ENCODE measurements at places on chromosomes 1 and 21.

GRCh38 chr1:30760596-30761324, 3.2 kb upstream of the LAPTM5 start:
- no peak for DNase-seq

DNA sequence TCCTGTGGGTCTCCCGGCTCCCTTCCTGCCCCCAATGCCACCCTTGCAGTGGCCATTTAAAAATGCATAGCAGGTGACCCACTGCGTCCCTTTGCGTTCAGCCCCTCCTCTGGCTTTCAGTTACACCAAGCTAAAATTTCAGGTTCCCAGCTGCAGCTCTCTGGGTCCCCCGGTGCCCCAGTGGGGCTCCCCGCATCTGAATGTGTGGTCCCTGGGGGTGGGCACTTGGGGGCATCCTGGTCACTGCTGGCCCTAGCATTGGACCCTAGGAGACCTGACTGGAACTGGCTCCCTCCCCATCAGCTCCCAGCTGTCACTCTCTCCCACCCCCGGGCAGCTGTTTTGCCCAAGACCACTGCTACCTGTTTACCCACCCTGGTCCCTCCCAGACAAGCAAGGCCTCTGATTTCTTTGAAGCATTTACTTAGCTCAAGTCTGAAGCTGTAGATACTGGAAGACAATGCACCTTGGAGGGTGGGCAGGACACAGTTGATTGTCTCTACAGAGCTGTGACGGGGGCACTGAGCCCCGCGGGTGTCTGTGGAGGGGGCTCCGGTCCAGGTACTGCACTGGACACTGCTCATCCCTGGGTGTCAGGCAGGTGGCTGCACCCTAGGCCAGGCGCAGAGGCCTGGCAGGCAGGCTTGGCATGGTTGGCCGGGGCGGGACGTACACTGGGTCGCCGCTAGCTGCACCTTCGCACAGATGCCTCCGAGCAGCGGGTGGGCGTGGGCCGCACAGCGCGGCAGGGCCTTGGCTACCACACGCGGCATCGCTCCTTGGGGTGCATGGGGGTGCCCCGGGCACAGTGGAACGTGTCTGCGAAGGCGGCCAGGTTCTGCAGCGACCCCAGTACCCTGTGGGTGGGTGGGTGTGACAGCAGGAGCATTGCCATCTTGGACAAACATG, 3.9 kb downstream of the PRXL2B start:
- no peak for DNase-seq

DNA sequence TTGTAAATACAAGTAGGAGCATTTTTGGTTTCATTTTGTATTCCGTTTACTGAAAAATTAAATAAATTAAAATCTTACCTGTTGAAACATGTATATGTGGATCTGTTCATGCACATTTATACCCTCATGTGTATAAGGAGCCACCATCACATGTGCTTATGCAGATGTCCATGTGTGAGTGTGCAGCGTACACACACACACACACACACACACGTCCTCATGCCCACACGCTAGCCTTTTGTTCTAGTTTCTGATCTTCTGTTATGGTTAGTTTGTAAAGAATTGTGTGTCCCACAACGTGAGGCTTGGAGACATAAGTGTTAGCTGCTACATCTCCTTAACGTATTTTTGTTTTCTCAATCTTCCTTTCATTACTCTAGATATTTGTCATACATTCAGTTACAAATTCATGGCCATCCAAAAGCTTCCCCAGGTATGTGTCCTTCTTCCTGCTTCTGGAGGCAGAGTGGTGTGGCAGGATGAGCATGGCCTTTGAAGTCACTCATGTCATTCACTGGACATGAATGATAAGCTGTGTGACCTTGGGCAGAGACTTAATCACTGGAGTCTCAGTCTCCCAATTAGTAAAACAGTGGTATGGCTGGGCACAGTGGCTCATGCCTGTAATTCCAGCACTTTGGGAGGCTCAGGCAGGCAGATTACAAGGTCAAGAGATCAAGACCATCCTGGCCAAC, 54.6 kb downstream of the TENT5C start:
- DNase-seq, result no peak

GRCh38 chr1:64004451-64005025, 198.9 kb upstream of the UBE2U start:
- DNase-seq, result no peak

DNA sequence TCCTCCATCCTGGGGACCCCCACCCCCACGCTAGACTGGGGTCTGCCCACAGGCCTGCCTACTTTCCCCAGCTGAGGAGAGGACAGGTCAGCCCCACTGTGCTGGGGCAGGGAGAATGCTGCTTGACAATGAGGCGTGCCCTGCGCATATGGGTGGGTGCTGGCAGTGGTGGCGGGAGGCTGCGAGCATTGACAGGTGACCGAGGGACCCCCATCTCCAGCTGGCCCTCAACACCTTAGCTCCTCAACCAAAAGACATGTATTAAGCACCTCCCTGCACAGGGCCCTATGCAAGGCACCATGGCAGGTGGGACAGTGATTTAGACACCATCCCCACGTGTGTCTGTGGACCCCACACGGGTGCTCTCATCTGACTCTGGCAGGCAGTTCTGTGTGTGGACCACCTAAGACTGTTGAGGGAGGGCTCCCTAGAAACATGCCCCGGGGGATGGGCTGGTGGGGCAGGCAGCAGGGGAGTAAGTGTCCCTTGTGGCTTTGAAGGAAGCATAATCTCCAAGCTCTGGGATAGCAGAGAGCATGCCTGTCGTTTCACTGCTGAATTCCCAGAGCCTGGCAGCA, 18.4 kb upstream of the ALX3 start:
- DNase-seq, result no peak

GRCh38 chr1:232883992-232884661, 66.3 kb upstream of the NTPCR start:
- DNase-seq, result no peak

DNA sequence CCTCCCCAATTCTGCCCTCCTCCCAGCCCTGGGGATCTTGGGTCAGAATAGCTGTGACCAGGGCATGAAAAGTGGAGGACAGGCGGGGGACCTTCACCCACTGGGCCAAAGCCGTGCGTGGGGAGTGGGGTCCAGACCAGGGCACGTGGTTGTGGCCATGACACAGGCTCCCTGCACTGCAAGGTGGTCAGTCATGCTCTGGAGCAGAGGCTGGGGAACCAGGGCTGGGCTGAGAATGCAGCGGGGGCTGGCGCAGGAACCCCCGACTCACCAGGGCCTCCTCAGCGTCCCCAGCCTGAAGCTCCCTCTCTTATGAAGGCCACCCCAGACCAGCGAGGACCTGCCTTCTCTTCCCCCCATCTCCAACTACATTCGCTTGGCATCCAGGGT, 2.7 kb downstream of the DVL1 start:
- DNase-seq, result no peak

DNA sequence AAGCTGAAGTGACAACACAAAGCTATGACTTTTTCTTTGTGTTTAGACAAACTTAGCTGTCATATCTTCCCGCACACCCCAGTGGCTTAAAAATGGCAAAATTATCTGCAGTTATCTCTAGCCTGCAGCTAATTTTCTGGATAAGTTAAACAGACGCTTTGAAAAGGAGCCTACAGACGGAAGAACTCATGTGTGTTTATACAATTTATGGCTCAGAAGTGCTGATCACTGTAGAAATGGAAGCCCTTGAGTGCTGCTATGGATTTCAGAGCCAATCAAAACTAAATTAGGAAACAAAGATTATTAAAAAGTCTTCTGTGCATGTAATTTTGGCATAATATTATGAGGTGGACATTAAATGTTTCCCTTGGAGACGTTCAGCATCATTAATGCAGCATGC, 11.6 kb downstream of the NTNG1 start:
- no peak for DNase-seq

DNA sequence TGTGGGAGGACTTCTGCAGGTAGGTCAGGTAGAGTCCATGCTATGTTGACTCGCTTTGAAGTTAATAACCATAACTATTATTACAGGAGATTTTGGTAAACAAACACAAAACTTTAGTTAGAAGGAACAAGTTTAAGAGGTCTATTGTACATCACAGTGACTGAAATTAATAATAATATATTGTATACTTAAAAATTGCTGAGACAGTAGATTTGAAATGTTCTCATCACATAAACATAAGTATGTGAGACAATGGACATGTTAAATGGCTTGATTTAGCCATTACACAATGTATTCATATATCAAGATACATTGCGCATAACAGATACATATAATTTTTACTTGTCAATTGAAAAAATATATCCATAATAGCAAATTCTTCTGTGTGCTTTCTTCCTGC, 91.4 kb upstream of the CD53 start:
- DNase-seq, result no peak

- DNase-seq, result no peak
Observed at GRCh38 chr1:225413708-225414375, 14.0 kb downstream of the LBR start.

GRCh38 chr1:6603238-6603914, 707 bp upstream of the KLHL21 start:
- DNase-seq, result no peak

DNA sequence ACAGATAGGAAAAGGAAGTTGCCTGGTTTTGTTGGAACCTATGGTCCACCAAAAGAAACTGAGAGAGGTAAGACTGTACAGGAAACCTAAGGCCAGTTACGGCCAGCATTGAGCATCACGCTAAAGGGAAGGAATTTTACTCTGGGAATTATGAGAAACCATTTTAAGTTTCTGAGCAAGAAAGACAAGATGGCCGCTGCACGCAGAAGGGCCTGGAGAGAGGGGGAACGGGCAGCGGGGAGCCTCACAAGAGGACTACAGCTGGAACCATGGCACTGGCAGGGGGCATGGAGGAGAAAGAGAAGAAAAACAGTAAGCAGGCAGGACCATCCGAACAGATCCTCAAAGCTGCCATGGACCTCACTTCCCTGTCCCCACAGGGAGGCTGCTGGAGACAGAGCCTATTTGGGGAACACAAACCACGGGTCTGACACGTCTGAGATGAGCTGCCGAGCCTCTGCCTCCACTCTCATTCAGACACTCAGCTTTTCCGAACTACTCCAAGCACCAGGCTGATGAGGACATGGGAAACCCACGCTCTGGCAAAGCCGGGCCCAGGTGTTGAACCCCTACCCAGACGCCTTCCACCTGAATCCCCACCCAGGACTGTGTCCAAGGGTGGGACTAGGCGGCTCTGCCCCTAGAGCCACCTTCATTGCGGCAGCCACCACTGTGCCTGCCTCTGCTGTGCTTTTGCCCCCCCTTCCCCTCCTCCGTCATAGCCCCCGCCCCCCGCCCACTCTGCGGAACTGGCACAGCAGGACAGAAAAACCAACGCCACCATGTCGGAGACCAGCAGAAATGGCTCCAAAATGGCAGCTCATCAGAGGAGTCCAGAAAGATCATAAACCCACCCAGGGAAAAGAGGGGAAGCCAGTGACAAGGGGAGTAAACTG, 69.0 kb downstream of the CD46 start:
- no peak for DNase-seq

- no peak for DNase-seq
Observed at GRCh38 chr1:211808475-211808874, 22.1 kb downstream of the LPGAT1 start.

- DNase-seq, result no peak
Observed at GRCh38 chr1:75438355-75438754, 172.6 kb downstream of the SLC44A5 start.

GRCh38 chr1:70112838-70113237, 92.5 kb downstream of the LRRC40 start:
- no peak for DNase-seq

DNA sequence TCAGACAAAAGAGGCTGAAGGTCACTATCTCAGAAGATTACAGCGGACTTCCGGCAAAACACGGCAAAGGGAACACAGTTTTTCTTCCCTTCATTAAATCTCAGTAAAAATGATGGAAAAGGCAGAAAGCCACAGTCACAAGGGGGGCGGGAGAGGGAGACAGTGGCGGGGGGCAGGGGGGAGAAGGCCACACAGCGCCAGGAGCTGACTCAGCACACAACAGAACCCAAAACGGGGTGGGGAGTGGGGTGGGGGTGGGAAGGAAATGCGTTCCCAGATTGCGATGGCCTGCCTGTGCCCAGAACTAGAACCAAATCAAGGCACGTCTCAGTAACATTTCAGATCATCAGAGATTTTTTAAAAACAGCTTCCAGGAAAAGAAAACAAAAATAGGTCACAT, 13.4 kb downstream of the CFAP74 start:
- no peak for DNase-seq

DNA sequence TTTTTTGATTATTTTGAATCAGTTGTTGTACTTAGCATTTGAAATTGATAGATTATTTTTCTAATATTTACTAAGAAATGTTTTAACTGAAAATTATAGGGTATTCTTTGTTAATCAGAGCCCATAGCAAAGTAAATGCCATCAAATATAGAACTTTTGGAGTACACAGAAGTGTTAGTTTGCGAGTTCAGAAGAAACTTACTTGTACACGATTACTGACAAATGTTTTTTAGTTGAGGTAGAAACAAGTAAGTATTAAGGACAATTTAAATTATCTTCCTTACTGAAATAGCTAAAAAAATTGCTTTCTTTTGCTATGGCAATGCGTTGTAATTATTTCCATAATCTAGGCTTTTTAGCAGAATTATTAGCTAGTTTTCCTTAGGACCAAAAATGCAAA, 692.2 kb downstream of the USP25 start:
- DNase-seq, result no peak

GRCh38 chr1:116902027-116902426, 7.7 kb upstream of the PTGFRN start:
- no peak for DNase-seq

All from prostate gland (tissue), 2 donors.